8988T (cell line): ENCODE measurements at places on chromosomes 11 and 22.

GRCh38 chr22:31488988-31489617 is 539 bp downstream of the EIF4ENIF1 start:
- DNase-seq = peak; percentile 20

DNA sequence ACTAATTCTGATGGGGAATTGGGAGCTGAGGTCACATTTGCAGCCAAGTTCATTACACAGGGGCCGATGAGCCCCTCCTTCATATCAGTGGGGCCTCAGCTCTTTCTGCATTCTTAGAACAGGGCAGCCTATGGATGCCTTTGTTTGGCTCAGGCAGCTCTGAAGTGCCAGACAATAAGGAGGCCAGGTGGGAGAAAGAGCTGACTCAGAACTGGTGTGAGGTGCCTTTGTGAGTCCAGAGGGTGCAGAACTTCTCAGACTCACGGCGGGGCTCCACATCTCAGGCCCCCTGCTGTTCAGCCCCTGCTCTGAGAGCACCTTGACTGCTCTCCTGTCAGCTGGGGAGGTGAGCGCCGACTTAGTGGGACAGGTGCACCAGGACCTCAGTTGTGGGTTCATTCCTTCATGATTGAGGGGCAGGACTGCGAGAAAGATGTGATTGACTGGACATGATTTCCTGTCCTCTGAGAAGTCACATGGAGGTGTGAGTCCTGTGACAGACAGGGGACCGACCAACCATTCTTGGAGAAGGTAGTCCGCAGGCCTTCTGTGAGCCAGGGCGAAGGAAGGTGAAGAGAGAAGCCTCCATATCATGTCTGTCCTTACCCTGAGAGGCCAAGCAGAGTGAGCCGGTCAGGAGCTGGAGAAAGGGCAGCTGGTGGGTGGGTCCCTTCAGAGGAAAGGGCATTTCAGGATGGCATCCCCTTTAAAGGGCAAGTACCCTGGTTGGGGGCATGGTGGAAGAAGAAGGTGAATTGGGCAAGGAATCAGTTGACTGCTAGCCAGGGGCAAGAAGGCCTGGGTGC is 245.0 kb upstream of the TBCEL start:
- no peak for DNase-seq

DNA sequence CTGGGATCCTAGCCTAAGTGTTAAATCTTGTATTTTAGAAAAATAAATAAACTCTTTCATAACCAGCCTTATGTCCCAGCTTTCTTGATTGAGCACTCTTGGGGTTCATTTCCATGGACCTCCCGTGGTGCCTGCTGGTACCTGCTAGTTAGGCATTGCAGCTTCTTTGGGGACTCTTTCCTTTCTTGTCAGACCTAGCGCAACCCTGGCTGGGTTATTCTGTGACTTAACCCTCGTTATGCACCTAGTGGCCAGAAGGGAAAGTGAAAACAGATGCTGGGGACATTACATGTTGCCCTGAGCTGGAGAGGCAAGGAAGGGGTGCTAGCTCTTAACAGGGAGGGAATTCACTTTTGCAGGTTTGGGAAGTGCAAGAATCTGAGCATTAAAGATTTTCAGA is 46.8 kb downstream of the APIP start:
- no peak for DNase-seq

GRCh38 chr11:18692941-18693760 is 5.4 kb upstream of the TMEM86A start:
- DNase-seq = no peak

DNA sequence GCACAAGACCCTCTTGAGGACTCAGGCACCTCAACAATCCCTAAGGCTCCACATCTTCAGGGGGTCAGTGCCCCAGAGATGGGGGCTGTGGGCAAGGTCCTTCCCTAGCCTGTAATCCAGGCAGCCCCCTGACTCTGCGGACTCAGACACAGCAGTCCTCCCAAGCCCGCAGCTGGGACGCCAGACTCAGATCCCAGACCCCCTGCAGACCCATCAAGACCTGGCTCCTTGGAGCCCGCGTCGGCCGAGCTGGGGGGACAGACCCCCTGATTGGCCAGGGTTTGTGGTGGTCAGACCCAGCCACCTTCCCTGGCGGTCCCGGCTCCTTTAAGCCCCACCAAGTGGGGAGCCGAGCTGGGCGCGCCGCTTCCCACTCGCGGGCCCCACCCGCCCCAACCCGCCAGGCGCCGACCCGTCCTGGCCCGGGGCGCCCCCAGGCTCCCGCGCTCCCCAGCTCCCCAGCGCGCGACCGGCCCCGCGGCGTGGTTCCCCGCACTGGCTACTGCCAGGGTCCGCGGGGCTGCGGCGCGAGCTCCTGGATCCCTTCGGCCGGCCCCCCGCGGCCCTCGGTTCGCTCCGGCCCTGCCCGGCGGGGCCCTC is 458 bp downstream of the OSBPL5 start:
- peak; percentile 60 for DNase-seq

DNA sequence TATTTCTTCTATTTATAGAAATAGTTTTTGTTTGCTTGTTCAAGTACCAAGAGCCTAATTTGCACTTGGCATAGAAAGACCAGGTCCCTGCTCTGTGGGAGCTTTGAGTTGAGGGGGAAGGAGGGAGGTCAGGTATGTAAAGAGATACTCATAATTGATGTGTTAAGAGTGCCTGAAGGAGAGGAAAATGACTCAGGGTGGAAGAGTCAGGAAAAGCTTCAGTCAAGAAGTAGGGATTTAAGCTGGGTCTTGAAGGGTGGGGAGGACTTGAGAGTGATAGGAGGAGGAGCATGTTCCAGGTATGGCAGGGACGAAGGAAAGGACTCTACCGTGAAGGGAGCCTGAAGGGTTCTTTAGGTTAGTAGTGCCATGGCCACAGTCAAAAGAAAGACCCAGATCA is 9.0 kb downstream of the RBX1 start:
- no peak for DNase-seq

DNA sequence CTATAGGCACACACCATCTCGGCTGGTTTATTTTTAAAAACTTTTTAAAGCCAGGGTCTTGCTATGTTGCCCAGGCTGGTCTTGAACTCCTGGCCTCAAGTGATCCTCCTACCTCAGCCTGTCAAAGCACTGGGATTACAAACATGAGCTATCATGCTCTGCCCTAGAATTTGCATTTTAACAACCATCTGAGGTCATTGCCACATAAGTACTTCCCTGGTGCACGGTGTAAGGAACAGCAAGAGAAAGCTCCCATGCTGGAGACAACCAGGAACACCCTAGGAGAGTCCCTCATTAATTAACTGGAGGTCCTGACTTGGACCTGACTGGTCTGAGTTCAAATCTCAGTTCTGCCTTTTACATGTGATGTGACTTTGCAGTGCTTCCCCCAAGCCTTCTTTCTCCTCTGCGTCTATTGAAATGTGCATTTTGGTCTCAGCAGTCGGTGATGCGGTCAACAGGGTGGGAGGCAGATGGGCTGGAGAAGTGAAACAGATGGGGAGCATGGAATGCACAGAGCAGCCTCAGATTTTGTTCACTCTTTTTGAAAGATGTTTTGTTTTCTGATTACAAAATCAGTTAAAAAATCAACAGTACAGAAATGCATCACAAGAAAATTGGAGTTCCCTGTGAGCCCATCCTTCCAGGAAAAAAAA is 146.5 kb downstream of the MYO18B start:
- DNase-seq = no peak

DNA sequence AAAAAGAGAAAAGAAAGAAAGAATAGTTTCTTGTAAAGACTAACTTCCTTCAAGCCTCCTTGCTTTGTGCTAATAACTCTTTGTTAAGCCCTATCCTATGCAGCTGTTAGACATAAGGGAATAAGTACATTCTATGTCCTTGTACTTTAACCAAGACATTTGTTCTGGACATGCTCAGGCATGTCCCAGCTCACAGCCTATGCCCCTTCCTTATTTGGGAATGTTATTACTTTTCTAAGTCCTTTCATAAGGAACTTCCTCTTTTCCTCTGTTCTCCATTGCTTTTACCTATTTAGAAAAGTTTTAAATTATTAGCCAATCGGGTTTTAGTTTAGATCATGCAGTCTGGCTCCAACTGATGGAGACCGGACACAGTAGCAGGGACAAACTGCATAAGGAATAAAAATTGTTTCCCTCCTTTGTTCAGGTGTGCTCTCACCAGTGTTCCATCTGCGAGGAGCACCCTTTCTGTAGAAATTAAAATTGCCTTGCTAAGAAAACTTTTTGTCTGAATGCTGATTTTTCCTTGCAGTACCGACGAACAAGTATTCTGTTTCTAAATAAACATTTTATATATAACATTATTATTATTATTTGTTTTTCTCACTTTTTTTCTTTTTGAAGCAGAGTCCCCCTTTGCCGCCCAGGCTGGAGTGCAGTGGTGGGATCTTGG is 21.6 kb upstream of the SPINDOC start:
- no peak for DNase-seq

DNA sequence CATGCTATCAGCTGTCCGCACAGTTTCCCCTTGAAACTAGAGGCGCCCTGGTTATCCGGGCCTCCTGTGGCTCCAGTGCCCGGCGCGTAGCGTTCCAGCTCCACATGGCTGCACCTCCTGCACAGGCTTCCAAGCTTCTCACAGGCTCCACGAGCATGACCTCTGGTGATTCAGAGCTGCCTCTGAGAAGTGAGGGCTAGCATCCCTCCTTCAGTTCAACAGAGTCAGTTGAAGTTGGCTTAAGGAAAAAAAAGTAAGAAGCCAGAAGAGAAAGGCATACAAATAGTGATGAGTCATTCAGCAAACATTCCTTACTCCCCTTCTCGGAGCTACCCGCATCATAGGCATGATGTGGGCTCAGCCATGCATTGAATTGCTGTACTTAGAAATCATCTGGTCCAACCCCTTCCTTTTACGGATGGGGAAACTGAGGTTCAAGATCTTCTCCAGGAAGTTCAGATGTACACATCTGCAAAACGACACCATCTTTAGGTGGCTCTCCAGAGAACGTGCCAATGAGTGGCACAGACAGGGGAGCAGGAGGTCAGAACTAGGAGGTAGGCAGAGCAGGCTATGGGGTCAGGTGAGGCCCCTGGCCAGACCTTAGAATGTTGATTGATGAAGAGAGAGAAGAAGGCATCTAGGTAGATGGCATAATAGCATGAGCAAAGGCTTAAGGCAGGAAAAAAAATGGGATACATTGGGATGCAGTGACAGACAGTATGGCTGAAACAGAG is 216.3 kb upstream of the TBCEL start:
- peak; percentile 81 for DNase-seq

- DNase-seq = no peak
Observed at GRCh38 chr11:99176430-99176829, 155.7 kb downstream of the CNTN5 start.

GRCh38 chr11:37502202-37502601 is 904.2 kb upstream of the RAG2 start:
- DNase-seq = no peak
